ENCODE measurements at places on chromosomes 6 and 20.
A peak's percentile ranks its signal among the peaks of the same experiment; 100 is the strongest.

- DNase-seq, result peak; percentile 62
These were observed 40.3 kb upstream of the SIM1 start for GRCh38 chr6:100504786-100505737.

- no peak for DNase-seq
These were observed 44.1 kb upstream of the SMIM29 start for GRCh38 chr6:34292954-34293353.

GRCh38 chr20:4810426-4811019 is 88.8 kb downstream of the PRND start:
- DNase-seq, result no peak

DNA sequence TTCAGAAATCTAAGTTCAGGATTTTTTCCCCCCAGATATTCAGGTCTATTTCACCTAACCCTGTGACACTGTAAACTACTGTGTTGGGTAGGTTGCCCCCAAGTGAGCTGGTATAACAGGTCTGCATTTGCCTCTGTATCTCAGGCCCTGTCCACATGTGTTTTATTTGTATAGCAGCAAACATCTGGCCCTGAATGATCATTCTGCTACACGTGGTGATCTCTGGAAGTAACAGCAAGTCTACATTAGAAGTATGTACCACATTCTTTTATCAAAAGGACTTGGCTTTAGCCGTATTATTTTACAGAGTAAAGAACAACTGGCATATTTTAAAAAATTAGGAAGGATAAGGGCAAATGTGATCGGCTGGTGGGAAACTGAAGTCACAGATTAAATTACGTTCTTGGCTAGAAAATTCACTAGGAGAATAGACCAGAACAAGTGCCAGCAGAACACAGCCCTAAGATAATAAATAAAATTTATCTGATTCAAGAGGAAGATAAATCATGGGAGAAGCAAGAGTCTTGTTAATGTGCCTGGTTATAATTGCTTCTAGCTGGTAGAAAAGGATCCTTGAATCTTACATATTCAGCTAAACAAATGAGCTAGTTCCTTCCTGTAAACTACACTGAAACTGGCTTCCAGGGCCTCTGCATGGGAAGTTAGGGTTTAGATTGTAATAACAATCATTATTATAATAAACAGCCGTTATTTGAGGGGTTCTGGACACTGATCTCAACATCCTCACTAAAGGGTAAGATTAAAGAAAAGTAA is 192.1 kb downstream of the SAMD5 start:
- no peak for DNase-seq

GRCh38 chr6:80437221-80437620 is 330.8 kb downstream of the BCKDHB start:
- DNase-seq, result no peak

DNA sequence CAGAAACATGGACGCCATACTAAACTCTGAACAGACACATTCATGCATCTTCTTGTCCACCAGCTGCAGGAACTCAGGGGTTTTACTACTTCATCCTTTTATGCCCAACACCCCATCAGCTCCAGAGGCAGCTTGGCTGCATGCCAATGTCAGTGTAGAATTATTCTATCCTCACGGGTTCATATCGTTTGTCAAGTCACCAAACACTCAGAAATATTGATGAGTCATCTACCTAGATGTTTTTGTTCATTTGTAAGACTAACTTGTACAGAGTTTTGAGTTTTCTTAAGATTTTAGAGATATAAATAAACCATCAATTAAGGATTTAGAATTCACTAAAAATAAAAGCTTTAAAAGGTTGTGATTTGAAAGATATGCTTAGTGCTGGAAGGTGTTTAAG is 590.7 kb upstream of the FLRT3 start:
- DNase-seq, result no peak

DNA sequence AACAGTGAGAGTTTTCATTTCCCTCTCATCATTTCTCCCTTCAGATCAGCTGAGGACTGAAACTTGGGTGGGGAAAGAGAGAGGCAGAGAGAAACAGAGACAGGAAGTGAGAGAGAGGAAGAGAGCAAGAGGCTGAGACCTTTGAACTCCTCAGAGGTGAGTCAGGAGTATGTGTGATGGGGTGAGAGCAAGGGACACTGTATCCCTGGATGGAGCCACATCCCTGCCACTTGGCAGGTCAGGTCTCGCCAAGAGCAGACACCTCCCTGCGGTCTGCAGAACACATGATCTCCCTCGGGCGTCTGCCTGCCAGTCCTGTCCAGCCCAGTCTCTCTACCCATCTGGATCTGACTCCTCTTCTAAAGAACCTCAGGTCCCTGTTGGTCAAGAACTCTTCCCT is 62.7 kb upstream of the SYNDIG1 start:
- DNase-seq, result no peak

DNA sequence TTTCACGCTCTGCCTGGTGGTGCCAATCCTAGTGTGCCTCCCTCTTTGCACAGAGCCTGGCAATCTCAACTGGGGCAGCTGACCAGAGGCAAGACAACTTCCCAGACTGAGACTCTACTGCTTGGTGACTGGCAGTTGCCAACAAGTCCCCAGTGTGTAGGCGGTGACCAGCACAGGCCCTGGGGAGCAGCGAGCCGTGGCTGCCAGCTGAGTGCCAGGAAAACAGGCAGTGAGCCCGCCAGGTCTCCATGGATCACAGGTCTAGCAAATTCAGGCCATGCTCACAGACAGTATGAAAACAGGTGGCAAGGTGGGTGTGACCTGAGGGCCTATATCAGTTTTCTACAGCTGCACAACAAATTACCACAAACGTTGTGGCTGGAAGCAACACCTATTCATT is 289.9 kb downstream of the KIF16B start:
- DNase-seq, result no peak

DNA sequence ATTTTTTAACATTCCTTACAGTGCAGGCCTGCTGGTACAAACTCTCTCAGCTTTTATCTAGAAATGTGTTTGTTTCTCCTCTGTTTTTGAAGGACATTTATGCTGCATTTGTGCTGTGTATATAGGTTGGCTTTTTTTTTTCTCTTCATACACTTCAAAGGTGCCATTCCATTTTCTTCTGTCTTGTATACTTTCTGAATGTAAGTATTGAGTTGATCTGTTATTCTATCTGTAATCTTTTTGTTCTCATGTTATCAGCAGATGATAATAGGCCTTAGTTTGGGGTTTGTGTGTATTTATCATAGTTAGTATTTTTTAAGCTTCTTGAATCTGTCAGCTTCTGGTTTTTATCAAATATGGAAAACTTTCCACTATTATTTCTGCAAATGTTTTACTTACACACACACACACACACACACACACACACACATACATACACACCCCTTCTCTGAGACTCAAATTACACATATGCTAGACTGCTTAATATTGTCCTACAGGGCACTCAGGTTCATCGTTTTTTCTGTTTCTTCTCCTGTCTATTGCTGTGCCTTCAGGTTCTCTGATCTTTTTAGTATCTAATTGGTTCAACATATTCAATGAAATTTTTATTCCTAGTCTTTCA is 74.6 kb downstream of the RPP40 start:
- no peak for DNase-seq

- DNase-seq, result no peak
These were observed 57.1 kb downstream of the CDH22 start for GRCh38 chr20:46251211-46251673.

- no peak for DNase-seq
These were observed 8.4 kb downstream of the ARFGAP1 start for GRCh38 chr20:63280929-63281545.

- DNase-seq, result peak; percentile 82
These were observed at the start of gene TEAD3 for GRCh38 chr6:35496841-35497570. TSS of gene TEAD3 (minus strand) at chr6:35497079.

DNA sequence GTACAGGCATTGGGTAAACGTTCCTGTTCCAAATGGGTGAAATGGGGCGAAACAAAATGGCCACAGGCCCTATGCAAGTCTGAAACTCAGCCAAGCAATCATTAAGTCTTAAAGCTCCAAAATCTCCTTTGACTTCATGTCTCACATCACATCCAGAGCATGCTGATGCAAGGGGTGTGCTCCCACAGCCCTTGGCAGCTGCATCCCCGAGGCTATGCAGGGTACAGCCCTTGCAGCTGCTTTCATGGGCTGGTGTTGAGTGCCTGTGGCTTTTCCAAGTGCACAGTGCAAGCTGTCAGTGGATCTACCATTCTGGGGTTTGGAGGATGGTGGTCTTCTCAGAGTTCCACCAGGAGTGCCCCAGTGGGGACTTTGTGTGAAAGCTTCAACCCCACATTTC is 270.0 kb upstream of the CDYL start:
- no peak for DNase-seq
